ENCODE measurements at places on chromosomes 4 and X.

- DNase-seq: no peak
Observed at GRCh38 chrX:110304884-110305283, 13.0 kb downstream of the AMMECR1 start.

DNA sequence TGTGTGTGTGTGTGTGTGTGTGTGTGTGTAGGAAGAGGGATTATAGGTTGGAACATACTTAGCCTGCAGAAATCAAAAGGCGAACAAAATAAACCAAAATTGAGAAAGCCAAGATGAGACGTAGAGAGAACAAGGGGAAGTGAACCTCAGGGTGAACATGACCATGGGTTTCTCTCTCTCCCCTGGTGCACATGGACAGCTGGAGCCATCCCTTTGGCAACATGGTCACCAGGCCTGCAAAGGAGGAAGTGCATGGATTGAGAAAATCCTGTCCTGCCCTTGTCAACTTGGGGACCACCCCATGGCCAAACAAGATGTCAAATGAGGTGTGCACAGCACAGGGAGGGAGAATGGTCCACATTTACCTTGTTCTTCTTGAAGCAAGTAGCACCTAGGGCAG, 23.1 kb downstream of the LGI2 start:
- DNase-seq: no peak

- DNase-seq: no peak
Observed at GRCh38 chr4:43776371-43776770, 672.2 kb downstream of the KCTD8 start.

- peak; percentile 17 for DNase-seq
Observed at GRCh38 chrX:123422875-123423274, 238.8 kb downstream of the GRIA3 start.

DNA sequence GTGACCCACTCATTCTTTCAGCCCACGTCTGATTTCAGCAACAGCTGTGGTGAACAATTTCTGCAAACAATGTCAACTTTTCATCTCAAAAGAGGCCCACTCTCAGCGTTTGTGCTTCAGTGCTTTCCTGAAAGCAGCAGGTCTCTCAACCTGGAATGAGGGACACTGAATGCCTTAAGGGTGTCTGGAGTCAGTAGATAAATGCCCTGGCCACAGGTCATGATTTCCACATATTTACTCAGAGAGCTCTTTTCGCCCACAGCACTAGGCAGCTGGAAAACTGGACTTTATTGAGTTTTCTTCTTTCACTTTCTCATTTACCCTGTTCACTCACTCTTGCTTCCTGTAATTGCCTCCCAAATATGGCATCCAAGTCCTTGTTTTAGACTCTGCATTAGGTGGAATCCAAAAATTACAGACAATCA, 52.8 kb downstream of the NPFFR2 start:
- no peak for DNase-seq

GRCh38 chrX:129726307-129727111, 12.3 kb upstream of the XPNPEP2 start:
- peak; percentile 61 for DNase-seq

DNA sequence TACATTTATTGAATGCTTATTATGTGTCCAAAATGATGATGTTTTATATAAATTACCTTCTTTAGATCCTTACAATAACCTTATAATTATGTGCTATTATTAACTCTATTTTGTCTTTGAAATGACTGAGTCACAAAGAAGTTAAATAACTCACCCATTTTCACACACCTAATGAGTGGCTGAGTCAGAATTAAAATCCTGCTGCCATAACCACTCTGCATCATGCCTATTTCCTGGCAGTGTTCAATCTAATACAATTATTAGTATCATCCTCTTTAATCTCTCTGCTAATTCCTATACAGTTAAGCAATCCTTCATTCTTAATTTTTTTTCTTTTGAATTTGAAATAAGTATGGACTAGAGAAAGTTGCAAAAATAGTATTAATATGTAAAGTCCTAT, 342.9 kb downstream of the CFAP299 start:
- no peak for DNase-seq

GRCh38 chr4:147250062-147250461, 230.8 kb upstream of the EDNRA start:
- DNase-seq: no peak

DNA sequence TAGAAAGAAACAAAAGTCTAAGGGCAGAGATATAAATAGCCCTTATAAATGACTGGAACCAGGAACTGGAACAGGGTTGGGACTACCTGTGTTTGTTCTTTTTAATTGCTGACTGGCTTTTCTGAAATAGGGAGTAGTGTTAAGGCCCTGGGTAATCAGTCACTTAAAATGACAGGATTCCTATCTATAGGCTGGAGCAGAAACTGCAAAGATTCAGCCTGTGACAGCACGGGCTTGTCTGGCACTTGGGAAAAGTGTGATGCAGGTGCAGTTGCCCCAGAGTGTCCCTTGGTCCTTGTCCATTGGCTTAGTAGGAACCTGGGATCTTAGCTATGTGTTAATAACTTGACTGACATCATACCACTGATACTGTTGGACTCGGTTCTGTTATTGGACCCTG, 14.7 kb upstream of the PLAC8 start:
- DNase-seq: no peak

DNA sequence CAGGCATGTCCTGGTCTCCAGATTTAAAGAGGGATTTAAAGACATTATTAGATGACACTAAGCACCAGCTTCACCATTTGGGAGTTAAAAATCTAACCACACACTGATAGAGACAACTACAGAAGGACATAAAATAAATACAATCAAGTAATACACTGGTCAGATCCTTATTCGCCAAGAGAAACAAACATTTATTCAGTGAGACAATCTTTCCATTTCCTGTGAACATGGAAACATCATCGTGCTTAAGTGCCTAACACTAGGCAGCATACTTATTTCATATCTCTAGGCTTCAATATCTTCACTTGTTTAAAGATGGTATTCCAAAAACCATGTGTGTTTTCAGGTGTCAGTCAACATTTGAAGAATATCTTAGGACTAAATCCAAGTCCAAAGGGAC, 103.6 kb downstream of the AREG start:
- no peak for DNase-seq

DNA sequence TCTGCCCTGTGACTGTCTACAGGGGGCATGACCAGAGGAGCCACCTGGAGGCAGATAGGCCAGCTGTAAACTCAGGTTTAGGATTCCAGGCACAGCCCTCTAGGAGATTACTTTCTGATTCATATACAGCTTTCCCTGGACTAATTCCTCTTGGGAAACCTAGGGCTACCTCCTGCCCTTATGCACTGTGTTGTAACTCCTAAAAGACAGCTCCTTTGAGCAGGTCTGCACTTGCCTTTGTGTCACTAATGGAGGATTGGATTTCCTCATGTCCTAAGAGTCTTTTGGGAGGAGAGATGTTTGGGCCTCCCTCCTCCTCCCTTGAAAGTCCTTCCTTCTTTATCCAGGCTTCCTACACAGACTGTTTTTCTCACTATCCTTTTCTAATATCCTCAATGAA, 202.0 kb downstream of the PCDH19 start:
- DNase-seq: no peak

DNA sequence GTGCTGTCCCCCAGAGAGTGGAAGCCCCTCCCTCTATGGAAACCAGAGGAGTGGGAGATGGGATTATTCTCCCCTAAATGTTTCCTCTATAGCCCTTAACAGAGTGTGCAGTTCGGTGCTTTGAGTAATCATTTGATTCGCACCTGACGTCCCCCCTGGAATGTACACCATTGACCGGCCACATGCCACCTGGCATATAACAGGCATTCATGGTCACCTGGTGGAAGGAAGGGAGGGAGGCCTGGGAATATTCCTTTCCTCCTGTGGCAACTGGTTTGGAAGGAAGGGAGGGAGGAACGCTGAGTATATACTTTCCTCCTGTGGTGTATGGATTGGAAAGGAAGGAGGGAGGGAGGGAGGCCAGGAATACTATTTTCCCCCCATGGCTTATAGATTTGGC, 77.2 kb downstream of the CRMP1 start:
- DNase-seq: no peak

- no peak for DNase-seq
Observed at GRCh38 chr4:128307123-128307571, 19.5 kb upstream of the PGRMC2 start.

DNA sequence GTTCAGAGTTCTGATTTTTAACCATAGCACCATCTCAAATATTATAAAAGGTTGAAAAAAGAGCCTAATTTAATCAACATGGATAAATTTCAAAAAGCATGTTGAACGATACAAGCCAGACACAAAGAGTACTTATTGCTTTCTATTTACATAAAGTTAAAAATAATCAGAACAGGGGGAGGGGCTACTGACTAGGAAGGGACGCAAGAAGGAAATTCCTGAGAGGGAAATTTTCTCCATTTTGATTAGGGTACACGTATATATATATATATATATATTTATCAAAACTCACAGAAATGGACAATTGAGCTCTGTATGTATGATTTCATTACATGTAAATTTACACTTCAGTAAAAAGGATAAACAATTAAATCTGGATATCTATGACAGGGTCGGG, 482 bp upstream of the MBTPS2 start:
- peak; percentile 10 for DNase-seq

- no peak for DNase-seq
Observed at GRCh38 chrX:43456063-43456462, 200.0 kb upstream of the MAOA start.

GRCh38 chr4:113212613-113213012, 163.2 kb downstream of the ANK2 start:
- no peak for DNase-seq

DNA sequence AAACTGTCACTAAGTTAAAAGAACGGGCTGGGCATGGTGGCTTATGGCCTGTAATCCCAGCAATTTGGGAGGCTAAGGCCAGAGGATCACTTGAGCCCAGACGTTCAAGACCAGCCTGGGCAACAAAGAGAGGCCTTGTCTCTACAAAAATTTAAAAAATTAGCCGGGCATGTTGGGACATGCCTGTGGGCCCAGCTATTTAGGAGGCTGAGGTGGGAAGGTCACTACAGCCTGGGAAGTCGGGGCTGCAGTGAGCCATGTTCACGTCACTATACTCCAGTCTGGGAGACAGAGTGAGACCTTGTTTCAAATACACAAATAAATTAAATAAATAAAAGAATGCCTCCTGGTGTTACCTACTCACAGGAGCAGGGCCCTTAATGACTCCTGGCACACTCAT, 69.5 kb downstream of the APBB2 start:
- no peak for DNase-seq

- no peak for DNase-seq
Observed at GRCh38 chr4:57854748-57855147, 744.6 kb upstream of the IGFBP7 start.

DNA sequence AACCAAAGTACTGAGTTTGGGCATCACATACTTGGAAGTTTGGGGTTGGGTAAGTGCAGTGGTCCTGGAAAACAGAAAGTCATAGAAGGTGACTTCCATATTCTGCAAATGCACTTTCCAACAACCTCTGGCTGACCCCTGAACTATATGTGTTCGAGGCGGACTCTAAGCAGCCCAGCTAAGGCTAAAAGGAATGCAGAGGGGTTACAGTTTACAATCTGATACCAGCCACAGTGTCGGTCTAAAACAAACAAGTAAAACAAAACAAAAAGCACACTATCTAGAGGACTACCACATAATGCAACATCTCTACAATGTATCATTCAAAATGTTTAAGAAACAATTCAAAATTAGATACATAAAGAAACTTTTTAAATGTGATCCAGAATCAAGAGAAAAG, 185.6 kb downstream of the ADAMTS3 start:
- no peak for DNase-seq

- DNase-seq: peak; percentile 59
Observed at GRCh38 chrX:13432414-13433297, 112.8 kb upstream of the ATXN3L start.

DNA sequence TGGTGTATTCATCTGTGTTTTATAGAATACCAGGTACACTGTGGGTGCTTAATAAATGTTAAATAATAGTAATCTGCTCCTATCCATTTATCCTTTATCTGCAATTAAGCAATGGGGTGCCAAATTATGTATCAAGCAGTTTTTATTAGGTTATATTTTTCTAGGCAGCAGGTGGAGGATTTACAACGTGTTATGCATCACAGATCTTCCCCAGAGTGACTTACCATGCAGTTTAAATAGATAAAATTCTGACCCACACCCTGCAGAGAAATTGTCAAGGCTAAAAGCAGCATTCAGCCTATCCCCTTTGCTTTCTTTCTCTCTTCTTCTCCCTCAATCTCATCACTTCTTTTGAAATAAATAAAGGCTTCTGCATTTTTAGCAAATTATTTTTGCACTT, 306.4 kb downstream of the CXXC4 start:
- no peak for DNase-seq

- DNase-seq: peak; percentile 30
Observed at GRCh38 chr4:140637836-140638235, 69.1 kb upstream of the UCP1 start.

DNA sequence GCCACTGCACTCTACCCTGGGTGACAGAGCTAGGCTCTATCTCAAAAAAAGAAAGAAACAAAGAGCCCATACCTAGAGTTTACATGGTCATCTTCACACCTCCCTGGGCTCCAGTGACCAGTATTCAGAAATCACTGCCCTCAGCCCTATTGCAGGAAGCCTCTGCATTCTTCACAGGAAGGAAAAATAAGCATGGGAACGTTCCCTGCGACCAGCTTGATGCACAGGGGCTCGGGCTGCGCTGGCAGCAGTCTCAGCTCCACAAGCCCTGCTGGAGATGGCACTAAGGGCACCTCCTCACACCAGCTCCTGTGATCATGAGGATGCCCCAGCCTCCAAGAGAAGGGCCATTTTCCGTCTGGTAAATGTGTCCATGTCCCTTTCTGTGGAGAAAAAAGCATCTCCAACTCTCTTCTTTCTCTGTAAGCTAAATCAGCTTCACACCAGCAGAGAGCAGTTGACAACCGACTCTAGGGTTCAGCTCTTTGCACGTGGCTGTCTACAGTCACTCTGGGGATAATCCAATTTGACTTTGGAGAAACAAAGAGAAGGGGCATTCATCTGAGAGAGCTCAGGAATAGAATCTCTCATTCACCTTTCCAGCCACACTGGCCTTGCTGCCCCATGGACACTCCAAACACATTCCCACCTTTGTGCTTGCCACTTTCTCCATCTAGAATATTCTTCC, 33.1 kb downstream of the LDB2 start:
- DNase-seq: no peak

GRCh38 chrX:150615356-150615755, 46.9 kb downstream of the MTM1 start:
- DNase-seq: no peak

DNA sequence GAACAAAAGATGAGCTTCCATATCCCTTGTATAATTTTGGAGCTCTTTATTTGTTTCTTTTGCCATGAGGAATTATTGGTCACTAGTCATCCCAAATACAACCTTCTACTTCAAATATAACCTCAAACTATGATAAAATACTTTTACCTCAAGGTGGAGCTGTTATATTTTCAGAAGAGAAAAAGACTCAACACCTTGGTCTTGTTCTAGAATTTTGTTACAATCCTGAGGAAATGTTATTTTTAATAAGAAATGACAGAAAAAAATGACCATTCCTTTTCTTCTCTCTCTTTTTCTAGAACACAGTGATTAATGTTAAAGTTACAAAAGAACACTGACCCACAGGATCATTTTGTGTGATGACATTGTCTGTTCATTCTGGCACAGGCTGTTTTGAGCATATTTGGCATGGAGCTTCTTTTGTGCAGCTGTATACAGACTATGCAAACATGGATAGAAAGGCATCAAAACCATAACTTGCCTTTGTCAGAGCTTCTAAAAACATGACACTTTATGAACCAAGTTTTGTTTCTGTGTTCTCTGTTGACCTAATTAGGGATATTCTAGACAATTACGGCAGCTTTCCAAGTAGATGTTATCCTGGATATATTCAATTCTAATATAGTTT, 159.6 kb upstream of the CTSO start:
- DNase-seq: peak; percentile 6
